SJCRH30 (cell line): ENCODE measurements at places on chromosomes 4 and X. TPM values are rescaled to one million over a fixed set of nuclear protein-coding genes. Genes with fewer than 3 reads are reported as not detected.
A peak's percentile ranks its signal among the peaks of the same experiment; 100 is the strongest.

The ETDB gene
- not detected in 2 replicates for total RNA-seq

The SLC7A11 gene
- 1.2 and 2.1 TPM in 2 replicates for total RNA-seq

The STPG2 gene
- not detected in 2 replicates for total RNA-seq

The RAB41 gene
- not detected in 2 replicates for total RNA-seq

DNA sequence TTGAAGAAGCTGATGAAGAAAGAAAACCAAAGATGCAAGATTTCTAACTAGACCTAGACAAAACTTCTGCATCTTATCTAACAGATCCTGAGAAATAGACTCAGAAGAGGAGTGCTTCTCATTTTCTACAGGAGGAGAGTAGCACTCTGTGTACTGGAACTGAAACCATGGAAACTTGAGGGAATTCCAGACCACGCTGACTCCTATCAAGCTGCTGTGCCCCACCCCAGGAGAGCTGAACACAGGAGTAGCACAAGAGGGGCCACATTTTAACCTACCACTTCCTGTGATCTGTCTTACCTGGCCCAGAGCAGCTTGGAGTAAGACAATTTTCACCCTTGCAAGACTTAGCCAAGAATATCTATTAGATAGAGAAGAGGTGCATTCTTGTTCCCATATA is 248.9 kb downstream of the SCFD2 start:
- no peak for DNase-seq

GRCh38 chr4:54063737-54064316 is 578 bp downstream of the CHIC2 start:
- DNase-seq, result peak; percentile 57

DNA sequence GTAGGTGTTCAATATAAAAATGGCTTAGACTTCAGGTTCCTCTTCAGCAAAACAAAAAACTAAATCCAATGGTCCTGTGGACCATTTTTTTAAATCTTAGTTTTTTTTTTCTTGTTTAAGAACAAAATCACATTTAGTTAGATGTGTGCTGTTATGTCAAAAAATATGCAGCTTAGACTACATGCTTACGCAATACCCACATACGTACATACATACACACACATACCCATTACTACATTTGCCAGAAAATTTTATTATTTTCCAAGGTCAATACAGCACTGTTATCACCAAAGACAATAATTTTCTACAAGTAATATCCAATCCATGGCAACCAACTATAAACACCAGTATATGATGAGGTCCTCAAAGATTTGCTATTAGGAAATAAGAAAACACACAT is 144.1 kb downstream of the PDGFC start:
- DNase-seq, result no peak

DNA sequence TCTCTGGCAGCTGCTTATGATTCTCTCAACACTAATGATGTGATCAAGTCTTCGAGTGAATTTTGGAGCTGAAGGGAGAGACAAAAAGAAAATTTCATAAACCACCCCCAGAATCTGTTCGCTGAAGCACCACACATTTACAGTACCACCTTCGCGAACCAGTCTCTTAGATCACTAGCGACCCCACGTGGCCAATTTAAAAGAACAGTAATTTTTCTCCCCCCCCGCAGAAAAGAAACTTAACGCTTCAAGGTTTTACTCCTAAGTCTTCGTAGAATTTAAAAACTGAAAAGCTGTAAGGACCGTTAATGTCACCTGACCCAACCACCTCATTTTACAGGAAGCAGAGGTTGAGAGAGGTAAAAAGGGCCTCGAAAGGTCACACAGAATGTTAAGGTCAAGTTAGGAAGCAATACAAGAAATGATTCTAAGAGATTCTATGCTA is 187.5 kb downstream of the QDPR start:
- no peak for DNase-seq

DNA sequence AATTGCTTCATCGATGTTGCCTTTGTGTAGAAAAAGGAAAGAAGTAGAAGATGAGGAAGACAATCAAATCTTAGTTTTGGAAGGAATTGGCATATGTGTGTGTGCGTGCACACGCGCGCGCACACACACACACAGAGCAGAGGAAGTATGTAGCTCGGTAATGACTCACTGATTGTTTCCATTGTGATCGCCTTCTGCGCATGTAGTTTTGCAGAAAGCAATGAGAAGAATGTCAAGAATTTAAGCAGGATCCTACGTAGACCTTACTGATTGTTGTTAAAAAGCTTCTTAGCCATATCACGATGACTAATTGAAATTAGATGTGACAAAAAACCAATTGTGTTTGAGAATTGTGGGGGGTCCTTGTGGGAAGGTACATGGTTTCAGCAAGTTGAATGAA is 12.8 kb upstream of the LIMCH1 start:
- peak; percentile 77 for DNase-seq

DNA sequence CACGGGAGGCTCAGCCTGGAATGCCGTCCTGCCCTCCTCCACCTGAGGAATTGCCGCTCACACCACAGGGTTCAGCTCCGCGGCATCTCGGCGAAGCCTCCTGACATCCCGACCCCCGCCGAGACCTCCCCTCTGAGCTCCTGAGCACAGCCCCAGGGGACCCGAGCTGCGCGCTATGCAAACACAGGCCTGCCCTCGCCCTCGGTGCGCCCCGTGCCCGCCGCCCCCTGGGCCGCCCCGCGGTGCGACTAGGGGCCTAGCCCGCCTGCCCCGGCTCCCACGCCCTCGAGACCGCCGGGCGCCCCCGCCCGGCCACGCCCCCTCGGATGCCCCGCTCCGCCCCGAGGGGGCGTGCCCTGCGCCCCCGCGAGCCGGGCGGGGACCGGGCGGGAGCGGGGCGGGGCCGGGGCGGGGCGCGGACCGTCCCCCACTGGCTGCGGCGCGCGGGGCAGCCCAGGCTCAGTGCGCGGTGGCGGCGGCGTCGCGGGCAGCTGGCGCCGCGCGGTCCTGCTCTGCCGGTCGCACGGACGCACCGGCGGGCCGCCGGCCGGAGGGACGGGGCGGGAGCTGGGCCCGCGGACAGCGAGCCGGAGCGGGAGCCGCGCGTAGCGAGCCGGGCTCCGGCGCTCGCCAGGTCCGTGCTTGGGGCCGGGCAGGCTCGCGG is at the start of gene FGFR3:
Gene FGFR3, plus strand, starts transcription at position 462 of the 664 bp plus-strand sequence. CDS start 642 bp downstream, outside the sequence.
- DNase-seq, result no peak

- no peak for DNase-seq
Observed at GRCh38 chr4:104815665-104816064, 321.0 kb upstream of the CXXC4 start.

- DNase-seq, result no peak
Observed at GRCh38 chr4:17577665-17578481, 875 bp downstream of the LAP3 start.

DNA sequence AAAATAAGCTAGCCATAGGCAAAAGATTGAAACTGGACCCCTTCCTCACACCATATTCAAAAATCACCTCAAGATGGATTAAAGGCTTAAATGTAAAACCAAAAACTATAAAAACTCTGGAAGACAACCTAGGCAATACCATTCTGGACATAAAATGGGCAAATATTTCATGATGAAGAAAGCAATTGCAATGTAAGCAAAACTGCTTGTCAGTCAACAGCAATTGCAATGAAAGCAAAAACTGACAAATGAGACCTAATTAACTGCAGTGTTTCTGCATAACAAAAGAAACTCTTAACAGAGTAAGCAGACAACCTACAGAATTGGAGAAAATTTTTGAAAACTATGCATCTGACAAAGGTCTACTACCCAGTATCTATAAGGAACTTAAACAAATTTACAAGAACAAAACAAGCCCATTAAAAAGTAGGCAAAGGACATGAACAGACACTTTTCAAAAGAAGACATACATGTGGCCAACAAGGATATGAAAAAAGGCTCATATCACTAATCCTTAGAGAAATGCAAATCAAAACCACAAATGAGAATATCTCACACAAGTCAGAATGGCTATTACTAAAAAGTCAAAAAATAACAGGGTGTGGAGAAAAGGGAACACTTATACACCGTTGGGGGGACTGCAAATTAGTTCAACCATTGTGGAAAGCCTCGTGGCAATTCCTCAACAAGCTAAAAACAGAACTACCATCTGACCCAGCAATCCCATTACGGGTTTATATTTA is 46.7 kb downstream of the CFAP299 start:
- DNase-seq, result no peak

DNA sequence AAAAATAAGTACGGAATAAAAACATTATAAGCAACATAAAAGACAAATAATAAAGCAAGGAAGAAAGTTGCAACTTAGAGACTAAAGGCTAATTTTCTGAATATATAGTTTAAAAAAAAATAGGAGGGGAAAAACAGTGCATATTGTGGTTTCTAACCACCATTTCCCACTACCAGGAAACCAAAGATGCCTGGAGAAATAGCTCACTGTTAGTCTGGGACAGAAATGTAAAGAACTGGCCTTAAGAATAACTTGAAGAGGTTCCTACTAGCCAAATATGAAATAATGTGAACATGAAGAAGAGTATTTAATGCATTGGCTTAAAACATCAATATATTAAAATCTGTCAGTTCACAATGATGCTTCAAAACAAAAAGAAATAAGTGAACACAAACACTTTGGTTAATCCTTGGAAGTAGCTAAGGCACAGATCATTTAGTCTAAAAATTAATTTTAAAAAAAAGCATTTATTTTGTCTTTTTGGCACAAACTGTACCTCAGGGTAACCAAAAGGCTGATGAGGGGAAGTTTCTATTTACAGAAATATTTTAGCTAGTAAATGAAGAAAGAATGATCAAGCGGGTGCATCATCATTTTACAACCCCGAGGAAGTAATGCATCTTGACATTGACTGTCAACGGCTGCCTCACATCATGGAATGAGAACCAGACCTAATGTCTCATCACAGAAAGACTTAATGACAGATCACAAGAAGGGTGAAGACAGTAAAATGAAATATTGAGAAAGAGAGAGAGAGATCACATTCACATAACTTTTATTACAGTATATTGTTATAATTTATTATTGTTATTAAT is 297.2 kb upstream of the LDB2 start:
- DNase-seq, result no peak
